NCI-H524 treated with DMSO at 0.1 percent for 48 hours (cell line): ENCODE measurements at places on chromosomes 3 and 15.

DNA sequence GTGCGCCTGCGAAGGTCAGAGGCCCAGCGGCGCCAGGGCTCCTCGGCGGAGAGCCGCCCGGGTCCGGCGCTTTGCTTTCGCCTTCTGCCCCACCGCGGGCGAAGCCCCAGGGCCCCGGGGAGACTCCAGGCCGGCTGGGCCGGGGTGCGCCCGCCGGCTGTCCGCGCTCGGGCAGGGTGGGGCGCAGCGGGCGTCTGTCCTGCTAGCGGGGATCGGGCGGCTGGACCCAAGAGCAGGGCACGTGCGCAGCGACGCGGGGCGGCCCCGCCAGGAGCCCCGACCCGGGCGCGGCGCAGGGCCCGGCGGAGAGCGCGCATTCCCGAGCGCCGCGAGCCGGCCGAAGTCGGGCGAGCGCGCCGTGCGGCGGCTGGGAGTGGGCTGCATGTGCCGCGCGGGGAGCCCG is 569 bp upstream of the ALDH1A3 start:
- no peak for DNase-seq

DNA sequence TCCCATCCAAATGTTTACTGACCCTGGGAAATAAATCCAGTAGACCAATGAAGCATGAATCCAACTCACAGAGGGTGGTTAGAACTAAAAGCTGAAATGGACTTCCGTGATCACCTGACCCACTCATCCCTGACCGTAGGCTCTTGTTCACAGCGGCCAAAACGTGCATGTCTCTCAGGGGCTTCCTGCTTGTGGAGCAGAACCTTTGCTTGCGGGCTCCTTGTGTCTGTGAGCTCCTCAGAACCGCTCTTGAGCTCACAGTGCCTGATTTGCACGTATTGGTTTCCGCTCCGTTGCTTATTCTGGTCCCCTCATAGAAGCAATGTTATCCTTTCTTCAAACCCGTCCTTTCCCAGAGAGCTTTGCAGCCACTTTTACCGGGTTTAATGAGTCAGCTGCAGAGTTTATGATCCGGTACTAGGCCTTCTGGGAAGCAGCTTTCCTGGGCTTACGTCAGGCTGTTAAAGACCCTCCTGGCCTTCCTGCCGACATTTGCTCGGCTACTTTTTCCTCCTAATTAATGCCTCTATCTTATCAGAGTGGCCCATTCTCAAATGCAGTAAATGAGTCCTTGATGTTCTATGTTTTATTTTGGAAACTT is 35.4 kb downstream of the LIPC start:
- DNase-seq: peak; percentile 70

GRCh38 chr3:45135959-45136358 is 10.2 kb downstream of the CDCP1 start:
- no peak for DNase-seq

DNA sequence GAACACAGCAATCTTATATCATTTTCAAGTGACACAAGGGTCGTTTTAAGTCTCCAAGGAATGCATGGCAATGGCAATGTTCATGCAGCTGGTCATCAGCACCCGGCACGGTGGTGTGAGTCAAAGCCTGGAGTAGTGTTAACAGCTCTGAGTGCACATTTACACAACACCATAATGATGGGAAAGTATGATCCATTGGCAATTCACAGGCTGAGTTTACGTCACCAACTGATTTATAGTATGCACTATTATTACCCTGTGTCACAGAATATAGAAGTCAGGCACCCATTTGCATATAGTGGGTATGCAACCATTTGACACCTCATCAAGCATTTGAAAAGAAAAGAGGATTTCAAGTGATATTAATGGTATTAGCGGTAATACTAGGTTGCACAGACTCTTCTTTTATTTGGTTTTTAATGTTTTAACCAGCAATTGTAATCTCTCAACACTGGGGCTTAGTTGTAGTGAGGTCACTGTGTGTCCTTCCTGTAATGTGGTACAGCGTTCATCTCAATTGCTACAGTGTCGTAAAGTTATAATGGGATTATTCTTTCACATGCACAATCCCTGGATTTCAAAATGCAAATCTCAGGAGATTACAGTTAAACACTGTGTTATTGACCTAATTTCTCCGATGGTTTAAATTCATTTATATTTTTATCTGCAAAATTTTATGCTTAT is 113.8 kb downstream of the C3orf38 start:
- no peak for DNase-seq

DNA sequence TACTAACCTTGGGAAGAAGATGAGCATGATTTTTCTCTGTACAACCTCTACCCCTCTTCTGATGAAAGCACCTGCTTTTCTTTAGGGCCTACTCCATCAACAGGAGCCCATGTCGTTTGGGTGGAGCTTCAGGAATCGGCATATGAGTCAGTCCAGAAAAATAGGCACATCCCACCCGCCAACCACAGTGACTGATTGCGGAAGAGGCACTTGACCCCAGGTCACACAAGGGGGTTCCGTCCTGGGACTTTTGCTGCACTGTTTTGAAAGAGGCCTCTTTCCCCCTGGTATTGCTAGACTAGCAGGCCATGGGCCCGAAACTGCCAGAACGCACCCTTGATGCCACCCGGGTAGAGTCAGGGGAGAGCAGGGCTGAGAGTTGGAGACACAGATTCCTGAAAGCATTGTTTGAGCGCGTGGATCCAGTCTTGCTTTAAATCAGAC is 19.3 kb upstream of the NRROS start:
- no peak for DNase-seq

DNA sequence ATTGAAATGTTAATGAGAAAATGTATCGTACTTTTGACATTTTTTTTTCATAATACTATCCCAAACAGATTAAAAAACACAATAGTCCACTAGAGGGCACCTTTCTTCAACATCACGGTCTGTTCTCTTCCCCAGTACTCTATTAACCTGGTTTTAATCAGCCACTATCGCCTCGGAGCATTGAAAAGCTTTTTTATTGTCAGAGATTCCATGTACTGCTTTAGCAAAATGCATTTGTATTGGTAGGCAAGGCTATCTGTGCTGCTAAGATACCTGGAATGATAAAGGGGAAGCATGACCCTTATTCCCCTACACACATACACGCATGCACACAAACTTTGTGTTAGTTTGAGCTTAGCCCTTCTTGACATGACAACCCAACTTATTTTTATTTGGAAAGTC is 160.1 kb upstream of the IL12A start:
- peak; percentile 72 for DNase-seq

DNA sequence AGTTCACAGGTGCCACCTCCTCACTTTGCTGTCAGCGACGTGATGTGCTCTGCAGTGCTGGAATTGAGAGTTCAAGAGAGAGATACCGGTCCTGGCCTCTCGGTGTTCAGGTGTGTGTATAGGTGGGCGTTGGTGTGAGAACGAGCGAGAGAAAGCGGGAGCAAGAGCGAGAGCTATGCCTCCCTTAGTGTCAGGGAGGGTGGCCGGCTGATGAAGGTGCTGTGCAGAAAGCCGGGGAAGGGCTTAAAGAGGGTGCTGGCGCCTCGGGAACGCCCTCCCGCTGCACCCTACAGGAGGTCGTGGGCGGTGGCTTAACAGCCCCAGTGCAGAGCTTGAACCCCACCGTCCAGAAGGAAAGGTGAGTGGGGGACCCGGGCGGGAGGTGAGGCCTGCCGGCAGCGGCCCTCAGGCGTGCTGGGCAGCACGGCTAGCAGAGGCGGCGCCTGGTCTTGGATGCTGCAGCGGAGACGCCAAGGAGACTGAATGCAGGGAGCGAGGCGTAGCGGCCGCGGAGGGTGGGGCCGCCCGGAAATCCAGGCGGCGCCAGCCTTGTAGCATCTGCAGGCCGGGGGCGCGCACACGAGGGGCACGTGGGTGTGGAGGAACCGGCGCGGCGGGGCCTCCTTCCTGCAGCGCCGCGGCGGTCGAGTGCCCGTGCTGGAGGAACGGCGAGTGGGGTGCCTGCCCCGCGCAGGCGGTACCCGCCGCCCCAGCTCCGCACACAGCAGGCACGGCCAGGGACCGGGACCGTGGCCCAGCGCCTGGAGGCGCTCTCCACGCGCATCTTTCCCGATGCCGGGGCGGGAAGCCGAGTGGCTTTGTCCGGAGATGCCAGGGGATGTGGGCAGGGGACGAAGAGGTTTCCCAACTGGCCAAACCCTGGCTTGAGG is 246.8 kb upstream of the TOPAZ1 start:
- DNase-seq: no peak

GRCh38 chr3:129549805-129550204 is 6.8 kb downstream of the H1-8 start:
- no peak for DNase-seq

GRCh38 chr15:72237029-72237852 is 6.3 kb upstream of the PKM start:
- no peak for DNase-seq

DNA sequence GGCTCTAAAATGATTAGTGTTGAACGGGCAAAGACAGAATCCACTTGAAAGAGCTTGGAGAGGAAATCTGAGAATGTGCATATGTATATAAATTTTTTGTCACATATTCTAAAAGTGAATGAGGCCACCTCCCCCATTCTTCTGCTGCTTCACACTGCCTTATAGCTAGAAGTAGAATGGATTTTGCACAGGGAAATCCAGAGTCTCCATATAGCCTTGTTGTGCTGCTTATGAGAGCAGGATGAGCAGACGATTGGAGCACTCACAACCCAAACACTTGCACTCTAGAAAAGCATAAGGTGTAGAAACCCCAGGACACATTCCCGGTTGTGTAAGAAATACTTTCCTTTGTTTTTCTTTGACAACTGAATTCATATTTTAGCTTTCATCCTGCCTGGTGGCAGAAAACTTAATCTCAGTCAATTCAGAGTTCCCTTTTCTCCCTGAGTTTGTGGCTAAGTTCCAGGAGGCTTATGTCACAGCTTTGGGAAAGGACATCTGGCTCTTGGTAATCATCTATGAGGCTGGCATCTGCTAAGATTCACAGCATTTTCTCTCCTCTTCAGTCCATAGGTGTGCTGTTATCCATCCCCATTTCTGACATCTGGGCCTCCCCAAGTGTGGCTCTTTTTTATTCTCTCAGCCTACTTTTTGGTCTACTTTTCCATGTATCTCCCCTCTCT is 188.4 kb upstream of the PFN2 start:
- peak; percentile 87 for DNase-seq

DNA sequence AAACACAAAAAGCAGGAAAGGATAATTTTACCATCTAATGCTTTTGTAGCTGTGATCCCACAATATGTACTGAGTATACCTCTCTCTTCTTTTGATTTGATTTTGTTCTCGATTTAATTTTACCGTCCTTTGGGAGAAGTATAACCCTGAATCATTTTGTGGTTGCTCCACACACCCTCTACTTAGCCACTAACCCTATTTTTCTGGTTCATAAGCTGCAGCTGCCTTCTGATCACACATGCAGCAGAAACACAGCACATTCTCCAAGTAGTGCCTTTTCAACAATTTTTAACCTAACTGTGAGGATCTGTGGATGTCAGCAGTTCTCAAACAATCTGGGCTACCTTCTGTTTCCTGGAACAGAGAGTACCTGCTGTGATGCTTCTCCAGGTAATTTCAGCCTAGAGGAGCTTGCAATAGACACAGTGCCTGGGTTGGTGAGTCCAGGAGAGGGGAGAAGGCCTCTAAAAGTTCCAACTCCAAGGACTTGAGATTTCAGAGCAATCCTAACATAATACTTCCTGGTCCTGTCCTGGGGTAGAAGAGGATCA is 40.3 kb downstream of the HGD start:
- DNase-seq: no peak

GRCh38 chr3:167445491-167445890 is 28.4 kb downstream of the SERPINI2 start:
- no peak for DNase-seq

DNA sequence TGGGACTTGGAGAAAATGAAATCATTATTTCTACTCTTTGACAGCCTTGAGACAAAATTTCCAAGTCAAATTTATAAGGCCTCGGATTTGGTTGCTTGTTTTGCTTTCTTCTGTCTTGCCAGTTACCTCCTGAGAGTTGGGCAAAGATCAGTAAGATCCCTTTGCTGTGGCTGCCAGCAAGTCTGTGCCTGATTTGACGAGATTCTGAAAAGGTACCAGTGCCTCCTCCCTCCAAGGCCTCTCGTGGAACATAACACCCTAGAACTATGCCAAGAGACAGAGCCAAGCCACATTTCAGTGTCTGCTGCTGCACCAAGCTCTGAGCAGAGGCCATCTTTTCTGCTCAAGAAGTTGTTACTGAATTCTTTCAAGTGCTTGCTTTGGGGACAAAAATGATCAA is 61.0 kb downstream of the GTPBP8 start:
- no peak for DNase-seq

- no peak for DNase-seq
These were observed 284.5 kb upstream of the DCBLD2 start for GRCh38 chr3:99186016-99186415.

DNA sequence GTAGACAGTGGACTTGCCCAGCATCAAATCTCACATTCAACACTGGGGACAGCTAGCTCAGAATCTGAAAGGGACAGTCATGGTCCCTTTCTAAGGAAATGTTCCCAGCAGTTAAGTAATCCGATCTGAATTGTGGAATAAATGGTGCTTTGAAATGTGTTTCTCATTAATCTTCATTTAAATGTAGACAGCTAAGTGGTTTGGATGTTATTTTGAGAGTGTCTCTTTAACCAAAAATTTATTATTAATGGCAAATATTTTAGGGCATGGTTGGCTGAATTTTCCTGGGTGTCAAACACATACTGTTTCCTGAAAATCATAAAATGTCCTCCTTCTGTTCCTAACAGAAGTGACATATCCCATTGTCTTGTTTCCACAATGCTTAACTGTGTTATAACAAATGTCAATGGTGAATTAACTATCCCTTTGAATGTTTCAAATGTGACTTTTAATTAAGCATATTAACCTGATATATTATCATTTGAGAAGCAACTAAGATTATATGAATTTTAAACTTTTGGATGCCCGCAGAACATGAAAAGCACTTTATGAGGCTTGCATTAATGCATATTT is 210.8 kb downstream of the CHST2 start:
- peak; percentile 50 for DNase-seq

GRCh38 chr15:39699516-39700374 is 82.9 kb downstream of the FSIP1 start:
- no peak for DNase-seq

DNA sequence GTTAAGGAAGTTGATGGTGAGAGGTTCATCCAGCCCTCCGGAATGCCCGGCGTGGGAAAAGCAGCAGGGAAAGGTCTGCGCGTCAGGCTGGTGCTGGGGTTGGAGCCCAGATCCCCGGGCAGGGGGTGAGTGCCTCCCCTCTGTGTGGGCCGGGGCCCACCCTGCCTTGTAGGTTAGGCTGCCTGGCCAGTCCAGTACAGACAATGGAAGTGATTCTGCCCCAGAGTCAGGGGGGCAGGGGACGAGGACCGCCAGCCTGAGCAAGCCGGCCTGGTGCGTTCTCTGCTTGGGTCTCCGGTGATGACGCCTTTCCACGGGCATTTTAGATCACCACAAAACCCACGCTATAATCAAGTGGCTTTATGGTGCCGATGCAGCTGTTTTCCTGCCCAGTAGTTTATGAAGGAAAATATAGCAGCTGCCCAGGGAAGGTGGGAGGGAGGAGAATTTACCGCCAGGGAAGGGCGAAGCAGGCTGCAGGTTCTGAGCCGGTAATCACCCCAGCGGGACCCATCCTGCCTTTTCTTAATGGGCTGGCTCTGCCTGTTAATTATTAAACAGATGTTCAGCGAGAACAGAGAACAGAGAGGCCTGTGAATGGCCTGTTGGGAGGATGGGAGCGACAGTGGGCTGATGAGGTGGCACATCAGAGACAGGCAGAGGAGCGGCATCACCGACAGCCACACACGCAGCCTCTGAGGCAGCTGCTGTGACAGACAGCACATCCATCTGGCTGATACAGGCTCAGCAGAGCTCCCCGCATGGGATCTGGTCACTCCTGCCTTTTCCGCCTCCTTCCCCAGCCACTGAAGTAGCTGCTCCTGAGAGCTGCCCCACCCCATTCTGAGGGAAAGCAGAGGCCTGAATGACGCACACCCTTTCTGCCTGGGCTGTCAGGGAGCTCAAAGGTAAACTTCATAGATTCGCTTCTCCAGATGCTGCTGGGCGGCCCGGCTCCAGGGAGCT is 35.2 kb downstream of the BDH1 start:
- DNase-seq: peak; percentile 99
